ENCODE measurements at places on chromosomes 7 and 10.

DNA sequence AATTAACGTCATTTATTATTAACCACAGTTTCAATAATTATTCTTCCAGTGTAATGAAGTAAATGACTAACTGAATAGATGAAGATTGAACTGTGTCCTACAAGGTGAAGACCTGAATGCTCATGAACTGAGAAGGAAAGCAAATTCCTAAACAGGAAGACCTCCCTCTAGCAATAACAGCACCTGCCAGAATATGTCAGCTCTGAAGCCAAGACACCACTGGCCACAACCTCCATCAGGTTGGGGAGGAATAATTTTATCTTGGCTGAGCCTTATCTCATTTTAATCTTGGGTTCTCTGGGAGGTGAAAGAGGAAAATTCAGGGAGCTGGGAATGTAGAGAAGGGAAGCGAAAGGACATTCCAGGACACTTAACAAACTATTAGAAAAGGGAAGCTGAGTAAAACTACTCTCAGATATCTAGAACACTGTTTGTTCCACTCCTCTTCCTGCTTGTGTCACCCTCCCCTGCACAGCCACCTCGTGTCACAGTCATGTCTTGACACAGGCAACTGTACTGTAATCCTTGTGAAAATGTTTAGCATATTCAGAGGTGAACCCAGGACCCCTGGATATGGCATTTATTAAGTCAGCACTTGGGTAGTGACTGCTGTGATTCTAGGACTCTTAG is 4.6 kb upstream of the SLC13A1 start:
- no peak for DNase-seq

- no peak for DNase-seq
Observed at GRCh38 chr10:17563452-17563851, 53.7 kb downstream of the HACD1 start.

GRCh38 chr7:110909117-110909516 is 181.8 kb upstream of the LRRN3 start:
- no peak for DNase-seq

- peak; percentile 13 for DNase-seq
Observed at GRCh38 chr7:106068986-106069385, 43.1 kb downstream of the SYPL1 start.
